ENCODE measurements at places on chromosomes 3 and 15.

- no peak for DNase-seq
Measured at GRCh38 chr3:52218937-52219650, 6.4 kb downstream of the TLR9 start.

DNA sequence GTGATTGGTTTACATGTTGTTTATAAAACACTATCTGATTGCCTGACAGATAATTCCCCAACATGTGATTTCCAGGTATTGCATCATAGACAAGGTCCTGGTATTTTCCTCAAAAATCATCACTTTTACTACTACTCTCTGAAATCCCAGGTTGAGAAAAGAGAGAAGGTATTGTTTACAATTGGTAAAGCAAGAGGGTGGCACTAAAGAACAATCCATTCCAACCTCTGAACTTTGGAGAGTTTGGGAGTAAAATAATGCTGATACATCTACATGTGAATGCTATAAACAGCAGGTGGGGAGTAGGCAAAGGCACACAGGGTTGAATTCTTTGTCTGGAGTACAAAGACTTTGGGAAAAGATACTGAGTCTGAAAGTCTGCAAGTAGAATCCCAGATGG is 134.2 kb downstream of the WDR72 start:
- no peak for DNase-seq

GRCh38 chr3:24047513-24047912 is 102.4 kb downstream of the NR1D2 start:
- DNase-seq = no peak

DNA sequence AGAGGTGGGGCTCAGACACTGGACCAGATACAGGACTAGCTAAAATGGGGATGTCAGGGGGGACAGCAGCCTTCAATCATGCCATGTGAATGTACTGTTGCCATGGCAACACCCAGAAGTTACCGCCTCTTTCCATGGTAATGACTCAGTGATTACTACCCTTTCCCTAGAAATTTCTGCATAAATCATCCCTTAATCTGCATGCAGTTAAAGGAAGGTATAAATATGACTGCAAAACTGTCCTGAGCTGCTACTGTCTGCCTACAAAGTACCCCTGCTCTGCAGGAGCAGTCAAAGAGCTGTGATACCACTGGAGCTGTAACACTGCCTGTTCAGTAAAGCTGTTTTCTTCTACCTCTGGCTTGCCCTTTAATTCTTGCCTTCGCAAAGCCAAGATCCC is 168.2 kb downstream of the PEAK1 start:
- DNase-seq = no peak

- no peak for DNase-seq
Measured at GRCh38 chr3:195253923-195254432, 17.0 kb downstream of the XXYLT1 start.

- no peak for DNase-seq
Measured at GRCh38 chr15:96273317-96274086, 57.0 kb upstream of the NR2F2 start.

- no peak for DNase-seq
Measured at GRCh38 chr3:52892625-52893311, 4.6 kb downstream of the STIMATE start.

GRCh38 chr3:184361532-184361931 is at the start of the genes CLCN2 and POLR2H:
Gene CLCN2, minus strand, starts transcription at chr3:184361605. Its CDS starts 126 bp downstream, at chr3:184361479.
Gene POLR2H, plus strand, starts transcription at chr3:184361710. Its CDS starts 1,783 bp downstream, at chr3:184363493.
- DNase-seq = no peak

GRCh38 chr3:184993394-184993793 is 159.5 kb downstream of the C3orf70 start:
- DNase-seq = no peak

- DNase-seq = no peak
Measured at GRCh38 chr3:153980252-153980590, 141.0 kb upstream of the ARHGEF26 start.

- DNase-seq = no peak
Measured at GRCh38 chr3:197446700-197447056, 109.1 kb downstream of the BDH1 start.

- DNase-seq = peak; percentile 3
Measured at GRCh38 chr3:128316481-128316891, 150.2 kb downstream of the DNAJB8 start.

DNA sequence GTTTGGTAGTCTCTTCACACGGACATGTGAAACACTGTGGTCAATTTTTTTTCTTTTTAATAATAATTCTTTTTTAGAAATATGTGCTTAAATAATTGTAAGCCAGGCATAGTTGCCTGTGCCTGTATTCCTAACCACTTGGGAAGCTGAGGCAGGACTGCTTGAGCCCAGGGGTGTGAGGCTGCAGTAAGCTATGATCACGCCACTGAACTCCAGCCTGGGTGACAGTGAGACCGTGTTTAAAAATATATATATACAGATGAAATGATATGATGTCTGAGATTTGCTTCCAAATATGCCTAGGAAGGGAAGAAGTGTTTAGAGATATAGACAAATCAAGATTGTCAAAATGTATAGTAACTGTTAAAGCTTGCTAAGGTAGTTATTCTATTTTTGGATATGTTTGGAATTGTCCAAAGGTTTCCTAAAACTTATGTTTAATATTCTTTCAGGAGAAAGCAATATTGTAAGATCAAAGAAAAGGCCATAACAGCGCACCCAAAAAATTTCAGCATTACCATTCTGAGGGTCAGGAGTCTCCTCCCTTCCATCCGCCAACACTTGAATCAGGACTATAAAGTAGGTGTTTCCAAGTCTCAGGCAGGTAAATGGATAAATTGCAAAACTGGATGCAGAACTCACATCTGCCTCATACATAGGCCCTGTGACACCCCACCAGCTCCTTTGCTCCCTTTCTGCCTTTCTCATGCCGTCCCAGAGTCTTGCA is 532 bp upstream of the SELENOT start:
- no peak for DNase-seq

DNA sequence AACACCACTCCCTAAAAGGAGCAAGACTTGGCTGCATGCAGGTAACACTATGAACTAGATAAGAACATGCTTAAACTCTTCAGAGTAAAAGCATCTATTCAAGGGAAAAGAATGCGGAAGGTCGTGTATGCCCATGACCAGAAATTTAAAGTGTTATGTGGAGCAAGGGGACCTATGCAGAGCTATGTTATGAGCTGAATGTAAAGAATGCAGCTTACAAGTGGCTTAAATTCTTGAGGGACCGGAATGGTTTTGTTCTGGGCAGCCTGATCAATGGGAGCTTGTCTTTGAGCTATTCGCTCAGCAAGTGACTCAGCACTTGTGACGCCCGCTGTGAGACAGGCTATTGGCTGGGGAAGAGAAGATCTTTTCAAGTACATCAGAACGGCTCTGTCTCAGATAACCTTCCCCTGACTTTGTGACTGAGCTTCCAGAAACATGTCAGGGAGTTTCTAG is 367.5 kb upstream of the THBS1 start:
- no peak for DNase-seq
